ENCODE measurements at places on chromosomes 7 and 10. TPM values are rescaled to one million over a fixed set of nuclear protein-coding genes. Genes with fewer than 3 reads are reported as not detected.

GRCh38 chr7:136023134-136023869 lies 46.1 kb upstream of the MTPN start:
- DNase-seq: no peak

NEURL1 gene
- polyA plus RNA-seq: 2.0 TPM

DNA sequence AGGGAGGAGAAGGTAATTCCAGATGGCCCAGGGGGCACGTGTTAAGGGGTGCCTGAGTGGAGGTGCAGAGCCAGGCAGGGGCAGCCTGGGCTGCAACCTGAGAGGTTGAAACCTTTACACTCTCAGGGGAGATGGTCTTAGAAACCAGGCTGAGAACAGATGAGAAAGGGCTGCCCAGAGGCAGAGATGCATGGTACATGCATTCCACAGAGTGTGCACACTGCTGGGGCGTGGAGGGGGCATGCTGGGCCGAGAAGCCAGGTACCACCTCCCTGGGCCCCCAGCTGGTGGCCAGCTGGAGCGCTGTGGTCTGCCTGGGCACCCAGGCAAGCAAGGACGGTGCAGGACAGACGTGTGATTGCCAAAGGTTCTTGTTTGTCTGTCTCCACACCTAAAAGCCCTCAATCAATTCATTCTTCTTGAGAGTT lies 14.1 kb upstream of the CSGALNACT2 start:
- DNase-seq: no peak

TSC22D4 gene
- polyA plus RNA-seq: 32.3 TPM

GRCh38 chr7:99374111-99375064 lies at the start of gene ARPC1B:
ARPC1B (plus strand) TSS chr7:99374730; CDS start chr7:99385715, 10,985 bp downstream.
- DNase-seq: no peak

- DNase-seq: no peak
Measured at GRCh38 chr7:428387-428786, 91.3 kb downstream of the PDGFA start.

SPAG6 gene
- 0.91 TPM for polyA plus RNA-seq

DNA sequence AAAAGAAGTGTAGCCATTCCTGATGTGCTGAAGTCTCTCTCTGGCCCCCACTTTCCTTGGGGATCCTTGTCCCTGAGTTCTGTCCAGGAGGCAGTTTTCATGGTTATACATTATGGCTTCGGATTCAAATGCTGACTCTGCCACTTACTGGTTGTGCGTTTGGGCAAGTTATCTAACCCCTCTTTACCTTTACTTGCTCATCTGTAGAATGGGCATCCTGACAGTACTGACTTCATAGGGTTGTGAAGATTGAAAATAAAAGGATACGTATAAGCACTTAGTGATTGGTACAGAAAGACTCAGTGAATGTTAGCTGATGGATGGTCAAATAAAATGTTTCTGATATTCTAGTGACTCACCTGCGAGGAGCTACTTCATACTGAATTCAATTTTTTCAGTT lies 65.1 kb downstream of the TACR2 start:
- no peak for DNase-seq

DNA sequence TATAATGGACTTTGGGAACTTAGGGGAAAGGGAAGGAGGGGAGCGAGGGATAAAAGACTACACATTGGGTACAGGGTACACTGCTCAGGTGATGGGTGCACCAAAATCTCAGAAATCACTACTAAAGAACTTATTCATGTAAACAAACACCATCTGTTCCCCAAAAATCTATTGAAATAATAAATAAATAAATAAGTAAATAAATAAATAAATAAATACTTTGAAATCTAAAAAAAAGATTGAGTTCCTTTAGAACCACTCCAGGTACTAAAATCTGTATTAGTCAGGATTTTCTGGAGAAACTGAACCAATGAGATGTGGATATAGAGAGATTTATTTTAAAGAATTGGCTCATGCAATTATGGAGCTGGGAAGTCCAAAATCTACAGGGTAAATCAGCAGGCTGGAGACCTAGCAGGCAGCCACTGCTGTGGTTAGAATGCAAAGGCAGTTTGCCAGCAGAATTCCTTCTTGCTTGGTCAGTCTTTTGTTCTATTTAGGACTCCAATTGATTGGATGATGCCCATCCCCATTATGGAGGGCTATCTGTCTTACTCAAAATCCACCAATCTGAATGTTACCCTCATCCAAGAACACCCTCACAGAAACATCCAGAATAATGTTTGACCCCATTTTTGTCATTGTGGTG lies 8.9 kb downstream of the IGFBP1 start:
- DNase-seq: no peak

- DNase-seq: no peak
Measured at GRCh38 chr7:88243345-88243909, 23.6 kb upstream of the SRI start.

GRCh38 chr7:33411020-33411419 lies 281.7 kb downstream of the BBS9 start:
- DNase-seq: no peak

MRLN gene
- polyA plus RNA-seq: 0.44 TPM

ENTPD7 gene
- polyA plus RNA-seq: 20.4 TPM

GRCh38 chr7:107027208-107027607 lies 17.3 kb upstream of the PRKAR2B start:
- DNase-seq: no peak

ARHGAP21 gene
- polyA plus RNA-seq: 96.9 TPM

CC2D2B gene
- polyA plus RNA-seq: 1.4 TPM

GIMAP6 gene
- polyA plus RNA-seq: 14.2 TPM

GRCh38 chr7:75914655-75915415 lies at the start of gene POR:
POR (plus strand) TSS chr7:75915155; CDS start chr7:75954002, 38,847 bp downstream.
- peak; percentile 91 for DNase-seq

DNA sequence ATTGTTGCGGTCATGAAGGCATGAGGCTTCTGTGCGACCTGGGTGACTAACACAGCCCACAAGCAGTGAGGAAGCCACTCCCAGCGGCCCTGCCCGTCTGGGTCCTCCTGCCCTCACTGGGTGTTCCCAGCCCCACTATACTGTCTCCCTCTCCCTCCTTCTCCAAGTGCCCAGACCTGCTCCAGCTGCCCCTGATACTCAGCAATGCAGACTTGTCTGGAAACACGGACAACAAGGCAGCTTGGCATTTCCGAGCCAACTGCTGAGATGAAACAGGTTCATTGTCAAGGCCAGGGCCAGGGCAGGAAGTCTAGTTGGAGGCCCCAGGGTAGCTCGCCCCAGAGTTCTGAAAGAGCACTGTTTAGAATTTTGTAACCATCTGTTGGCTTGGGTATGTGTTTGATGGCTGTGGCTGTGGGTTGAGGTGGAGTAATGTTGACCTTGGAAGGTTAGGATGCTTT lies 95.7 kb downstream of the RBM20 start:
- DNase-seq: no peak

DNA sequence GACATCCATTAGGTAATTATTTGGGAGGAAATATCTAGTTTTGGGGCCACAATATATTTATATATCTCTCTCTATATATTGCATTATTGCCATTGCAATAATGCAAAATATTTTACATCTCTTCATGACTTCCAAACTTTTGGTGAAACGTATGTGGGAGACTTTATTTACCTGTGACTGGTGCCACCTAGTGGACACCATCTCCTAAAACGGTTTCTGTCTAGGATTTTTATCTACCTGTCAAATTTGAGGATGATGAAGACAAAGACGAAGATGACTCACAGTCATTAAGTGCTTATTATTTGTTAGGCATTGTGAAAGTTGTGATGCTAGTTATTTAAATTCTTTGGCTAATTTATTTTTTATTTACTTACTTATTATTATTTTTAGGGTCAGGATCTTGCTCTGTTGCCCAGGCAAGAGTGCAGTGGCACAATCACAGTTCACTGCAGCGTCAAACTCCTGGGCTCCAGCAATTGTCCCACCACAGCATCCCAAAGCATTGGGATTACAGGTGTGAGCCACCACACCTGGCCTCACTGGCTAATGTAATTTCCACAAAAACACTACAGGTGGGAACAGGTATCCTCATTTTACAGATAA lies 18.7 kb upstream of the CBLL1 start:
- no peak for DNase-seq

Data from left renal cortex interstitium (tissue), 4 donors.